Stimulated activated CD4-positive, alpha-beta T cell treated with anti-CD3 and anti-CD28 coated beads, Interleukin-1b, Interleukin-23, amount 100 ng/mL, for 1 hour (primary cell): ENCODE measurements at places on chromosomes 5 and 9.

DNA sequence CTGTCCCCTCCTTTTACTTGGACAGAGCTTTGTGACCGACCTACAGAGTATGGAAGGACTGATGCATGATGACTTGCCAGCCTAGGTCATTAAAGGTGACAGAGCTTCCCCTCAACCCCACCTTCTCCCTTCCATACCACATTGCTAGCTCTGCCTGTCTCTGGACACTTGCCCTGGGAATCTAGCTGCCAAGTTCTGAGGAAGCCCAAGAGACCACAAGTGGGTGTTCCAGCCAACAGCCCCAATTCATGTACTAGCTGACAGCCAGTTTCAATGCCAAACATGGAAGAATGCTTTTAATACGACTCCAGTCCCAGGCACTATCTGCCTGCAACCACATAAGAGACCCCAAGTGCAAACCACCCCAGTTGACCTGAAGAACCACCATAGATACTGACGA, 477.1 kb downstream of the SPOCK1 start:
- no peak for DNase-seq

DNA sequence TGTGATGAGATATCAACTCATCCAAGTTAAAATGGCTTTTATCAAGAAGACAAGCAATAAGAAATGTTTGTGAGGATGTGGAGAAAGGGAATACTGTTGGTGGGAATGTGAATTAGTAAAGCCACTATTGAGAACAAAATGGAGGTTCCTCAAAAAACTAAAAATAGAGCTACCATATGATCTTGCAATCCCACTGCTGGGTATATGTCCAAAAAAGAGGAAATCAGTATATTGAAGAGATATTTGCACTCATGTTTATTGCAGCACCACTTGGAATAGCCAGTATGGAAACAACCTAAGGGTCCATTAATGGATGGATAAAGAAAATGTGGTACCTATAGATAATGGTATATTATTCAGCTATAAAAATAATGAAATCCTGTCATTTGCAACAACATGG, 25.1 kb downstream of the PPIP5K2 start:
- DNase-seq: no peak

DNA sequence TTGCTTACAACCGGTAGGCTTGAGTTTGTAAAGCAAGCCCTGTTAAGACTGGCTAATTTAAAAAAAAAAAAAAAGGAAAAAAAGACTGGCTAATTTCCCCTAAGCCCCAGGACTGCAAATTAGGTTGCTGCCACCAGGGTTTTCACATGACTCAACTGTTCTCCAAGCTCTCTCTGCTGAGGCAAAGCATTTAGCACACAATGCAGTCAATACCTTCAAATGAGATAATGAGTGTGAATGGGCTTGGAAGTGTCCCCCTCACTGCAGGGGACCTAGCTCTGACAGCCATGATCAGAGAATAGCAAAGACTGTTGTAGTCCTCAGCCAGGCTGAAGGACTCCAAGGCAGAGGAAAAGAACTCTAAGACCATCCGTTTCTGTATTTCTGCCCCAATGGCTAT, 42.8 kb upstream of the ZSWIM6 start:
- no peak for DNase-seq

DNA sequence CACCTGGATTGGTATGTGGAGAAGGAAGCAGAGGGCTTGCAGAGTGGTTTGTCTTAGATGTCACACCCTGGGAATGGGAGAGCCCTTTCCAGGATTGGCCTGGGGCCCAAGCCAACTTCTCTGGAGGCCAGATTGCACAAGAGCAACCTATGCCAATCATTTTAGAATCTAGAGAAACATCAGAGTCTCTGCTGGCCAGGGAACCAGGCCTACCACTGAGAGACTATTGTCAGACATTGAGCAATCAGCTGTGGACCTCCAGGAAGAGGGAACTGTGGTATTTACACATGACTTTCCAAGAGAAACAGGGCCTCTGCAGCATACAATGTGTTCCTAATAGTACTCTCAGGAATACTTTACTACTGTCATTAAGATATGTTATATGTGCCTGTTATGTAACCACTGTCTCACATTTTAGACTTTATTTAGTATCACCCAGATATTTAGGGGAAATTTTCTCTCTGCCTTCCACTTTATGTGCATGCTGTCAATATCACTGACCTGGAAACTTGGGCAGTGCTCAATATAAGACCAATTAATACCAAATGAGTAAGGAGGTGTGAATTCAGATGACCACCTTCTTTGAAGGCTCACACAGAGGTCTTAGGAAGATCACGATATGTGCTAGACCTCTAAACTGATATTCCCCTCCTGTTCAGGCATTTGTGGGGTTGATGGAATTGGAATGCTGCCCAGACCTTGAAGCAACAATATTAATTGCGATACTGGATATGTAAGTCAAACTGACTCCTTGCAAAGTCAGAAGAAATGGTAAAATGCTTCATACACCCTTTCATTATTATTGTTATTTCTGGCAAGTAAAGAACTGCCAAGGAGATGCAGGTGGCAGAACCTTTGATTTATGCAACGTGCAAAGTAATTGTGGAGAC, 20.5 kb upstream of the CCL28 start:
- no peak for DNase-seq
